ENCODE measurements at places on chromosomes 5 and 9.

DNA sequence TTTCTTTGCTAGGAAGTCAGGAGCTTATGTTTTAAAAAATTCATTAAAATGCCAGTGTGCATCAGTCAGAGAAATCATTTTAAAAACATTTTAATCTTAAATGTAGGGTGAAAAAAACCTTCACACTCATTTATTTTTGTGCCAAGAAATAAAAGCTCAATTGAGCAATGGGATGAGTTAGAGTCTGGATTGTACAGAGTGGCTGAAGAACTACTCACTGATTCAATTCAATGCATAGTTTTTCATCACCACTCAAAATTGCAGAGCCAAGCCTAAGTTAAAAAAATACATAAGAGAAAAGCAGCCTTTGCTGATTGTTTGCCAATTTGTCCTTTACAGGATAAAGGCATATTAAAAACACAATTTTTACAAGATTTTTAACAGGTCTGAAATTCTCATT lies 168.2 kb upstream of the DMRTA1 start:
- DNase-seq: no peak

DNA sequence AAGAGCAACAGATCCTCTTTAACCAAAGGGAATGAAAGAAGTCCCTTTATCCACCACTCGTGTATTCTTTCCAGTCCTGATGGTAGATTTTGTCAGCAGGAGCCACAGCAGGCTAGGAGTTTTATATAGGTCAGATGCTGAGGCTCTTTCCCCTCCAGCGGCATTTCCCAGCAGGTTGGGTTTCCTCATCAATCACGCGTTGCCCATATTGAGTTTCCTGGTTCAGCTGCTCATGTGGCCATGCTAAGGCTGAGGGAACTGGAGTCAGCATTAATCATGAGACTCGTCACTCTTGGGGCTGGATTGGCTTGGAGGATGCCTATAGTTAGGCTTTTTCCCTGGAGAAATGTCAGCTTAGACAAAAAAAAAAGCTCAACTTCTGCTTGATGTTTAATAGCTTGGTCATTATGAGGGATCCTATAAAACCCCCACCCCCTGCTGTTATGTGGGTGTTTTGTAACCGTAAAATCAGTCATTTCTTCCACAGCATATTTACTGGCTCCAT lies 193.4 kb upstream of the GAS1 start:
- no peak for DNase-seq

GRCh38 chr5:22708770-22709328 lies 144.3 kb downstream of the CDH12 start:
- DNase-seq: no peak

DNA sequence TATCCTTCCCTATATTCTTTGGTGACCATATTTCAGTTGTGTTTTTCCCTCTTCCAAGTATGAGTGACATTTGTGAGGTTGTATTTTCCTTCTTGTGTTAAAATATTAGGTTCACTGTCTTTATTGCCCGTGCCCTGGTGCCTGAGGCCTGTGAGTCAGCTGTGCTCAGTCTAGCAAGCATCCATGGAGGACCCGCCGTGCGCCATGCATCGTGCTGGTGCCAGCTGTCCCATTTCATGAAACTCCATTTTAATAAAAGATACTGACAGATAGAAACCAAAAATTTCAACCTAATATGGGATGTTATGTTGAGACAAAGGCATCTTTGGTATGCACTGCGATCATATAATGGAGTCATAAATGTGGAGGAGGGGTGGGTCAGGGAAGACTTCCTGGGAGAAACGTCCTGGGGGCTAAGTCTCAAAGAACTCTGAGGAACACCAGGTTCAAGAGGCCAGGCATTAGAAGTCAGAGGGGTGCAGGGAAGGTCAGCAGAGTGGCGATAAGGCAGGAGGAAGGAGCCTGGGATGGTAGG lies 34.0 kb upstream of the FGF1 start:
- DNase-seq: no peak

DNA sequence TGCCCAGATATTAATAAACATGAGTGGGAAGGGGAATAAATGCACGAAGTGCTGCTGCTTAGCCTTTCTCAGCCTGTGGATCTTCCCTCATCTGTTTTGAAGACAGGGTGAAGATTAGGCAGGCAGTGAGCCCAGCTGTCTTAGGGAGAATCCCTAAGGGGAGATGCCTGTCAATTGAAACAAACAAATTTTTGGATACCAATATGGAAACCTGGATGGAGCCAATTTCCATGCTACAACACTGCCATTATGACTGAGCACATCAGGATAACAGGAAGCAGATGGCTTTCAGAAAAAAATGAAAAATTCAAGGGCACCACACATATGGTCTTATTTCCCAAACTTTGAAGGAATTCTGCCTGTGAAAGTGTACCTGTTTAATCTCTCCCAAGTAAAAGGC lies 80.3 kb downstream of the HMHB1 start:
- DNase-seq: no peak

DNA sequence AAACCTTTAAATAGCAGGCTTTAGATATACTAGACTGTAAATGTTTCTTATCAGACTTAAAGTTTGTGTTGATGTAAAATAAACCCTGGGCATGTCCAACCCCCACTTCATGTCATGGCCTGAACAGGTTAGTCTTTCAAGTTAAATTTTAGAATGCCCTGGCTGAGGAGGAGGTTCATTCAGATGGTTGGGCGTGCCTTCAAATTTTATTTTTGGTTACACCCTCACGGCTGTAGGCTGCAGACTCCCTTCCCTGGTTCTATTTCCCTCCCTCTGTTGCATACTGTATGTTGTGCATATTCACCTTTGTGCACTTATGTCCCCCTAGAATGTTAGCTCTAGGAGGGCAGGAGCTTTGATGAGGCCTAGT lies 5.3 kb upstream of the BICD2 start:
- DNase-seq: no peak

- no peak for DNase-seq
Measured at GRCh38 chr5:98726258-98726657, 47.2 kb upstream of the RGMB start.

Data from HepG2 (cell line).